Occipital lobe (tissue), 3 donors: ENCODE measurements at places on chromosomes 3 and 15.

DNA sequence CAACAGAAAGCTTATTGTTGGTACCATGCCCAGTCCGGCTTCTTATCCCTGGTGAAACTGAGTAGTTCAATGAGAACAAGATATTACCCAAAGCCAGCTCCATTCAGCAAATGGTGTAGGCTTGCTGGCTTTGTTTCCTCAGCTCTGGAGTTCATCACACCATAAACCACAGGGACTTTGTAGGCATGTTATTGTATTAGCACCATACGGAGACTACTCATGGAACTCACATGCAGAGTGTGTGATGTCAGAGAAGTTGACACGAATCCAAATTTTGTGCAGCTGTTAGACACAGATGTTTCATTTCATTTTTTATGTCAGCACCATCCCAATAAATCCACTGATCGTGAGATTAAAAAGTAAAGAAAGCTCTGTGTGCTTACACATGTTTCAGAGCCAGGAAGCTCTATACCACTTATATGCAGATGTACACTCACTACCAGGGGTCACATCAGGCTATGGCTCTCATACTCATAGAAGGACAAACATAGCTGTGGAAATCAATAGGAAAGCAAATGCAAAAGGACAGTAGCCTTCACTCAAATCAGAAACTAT lies 63.4 kb upstream of the LEKR1 start:
- DNase-seq = no peak

GRCh38 chr3:56200251-56200650 lies 268.0 kb downstream of the ERC2 start:
- DNase-seq = no peak

- DNase-seq = no peak
These were observed 1.4 kb downstream of the KBTBD13 start for GRCh38 chr15:65077981-65078352.

DNA sequence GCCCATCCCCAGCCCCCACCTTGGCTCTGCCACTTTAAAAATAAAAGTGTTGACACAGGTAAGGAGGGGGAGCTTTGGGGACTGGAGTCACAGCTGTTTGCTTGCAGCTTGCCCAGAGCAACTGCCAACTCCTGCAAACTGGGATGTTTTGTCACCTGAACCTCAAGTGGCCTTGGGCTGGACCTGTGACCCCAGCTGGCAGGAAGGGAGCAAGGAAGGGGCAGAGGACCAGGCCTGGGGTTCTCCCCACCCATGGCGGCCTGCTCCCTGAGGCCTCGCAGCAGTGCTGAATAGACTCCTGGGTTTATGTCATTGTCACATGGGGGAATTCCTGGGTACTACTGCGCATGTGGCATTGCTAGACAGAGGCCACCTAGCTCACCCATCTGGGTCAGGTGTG lies 246.9 kb upstream of the TLE3 start:
- DNase-seq = no peak

GRCh38 chr3:160755776-160756304 lies at the start of gene PPM1L:
PPM1L (plus strand) TSS chr3:160756231.
- DNase-seq = peak; percentile 52

DNA sequence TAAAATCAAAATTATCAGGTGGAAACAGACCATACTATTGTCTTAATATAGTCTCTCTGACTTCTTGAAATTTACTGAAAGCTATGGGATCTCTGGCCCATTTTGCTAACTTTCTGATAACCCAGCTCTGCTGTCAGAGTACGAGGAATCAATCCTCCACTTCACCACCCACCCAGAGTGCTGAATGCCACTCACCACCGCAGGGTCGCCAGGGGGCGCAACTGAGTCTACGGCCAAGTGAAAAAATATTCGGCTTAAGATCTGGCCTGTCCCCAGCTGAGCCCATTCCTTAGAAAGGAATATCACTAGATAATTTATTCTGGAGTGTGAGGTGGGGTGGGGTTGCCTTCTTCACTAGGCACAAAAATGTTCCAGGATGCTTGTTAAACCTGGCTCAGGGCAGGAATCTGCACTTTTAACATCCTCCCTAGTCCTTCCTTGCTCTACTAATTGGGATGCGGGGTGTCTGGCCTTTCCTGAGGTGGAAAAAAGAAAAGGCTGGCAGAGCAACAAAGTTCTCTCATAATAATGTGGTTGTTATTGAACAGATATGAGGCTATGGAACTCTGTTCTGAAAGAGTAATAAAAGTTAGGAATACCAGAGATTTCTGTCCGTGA lies 520.6 kb downstream of the MFSD1 start:
- DNase-seq = no peak

GRCh38 chr3:157026091-157026490 lies 133.9 kb downstream of the CCNL1 start:
- DNase-seq = no peak

DNA sequence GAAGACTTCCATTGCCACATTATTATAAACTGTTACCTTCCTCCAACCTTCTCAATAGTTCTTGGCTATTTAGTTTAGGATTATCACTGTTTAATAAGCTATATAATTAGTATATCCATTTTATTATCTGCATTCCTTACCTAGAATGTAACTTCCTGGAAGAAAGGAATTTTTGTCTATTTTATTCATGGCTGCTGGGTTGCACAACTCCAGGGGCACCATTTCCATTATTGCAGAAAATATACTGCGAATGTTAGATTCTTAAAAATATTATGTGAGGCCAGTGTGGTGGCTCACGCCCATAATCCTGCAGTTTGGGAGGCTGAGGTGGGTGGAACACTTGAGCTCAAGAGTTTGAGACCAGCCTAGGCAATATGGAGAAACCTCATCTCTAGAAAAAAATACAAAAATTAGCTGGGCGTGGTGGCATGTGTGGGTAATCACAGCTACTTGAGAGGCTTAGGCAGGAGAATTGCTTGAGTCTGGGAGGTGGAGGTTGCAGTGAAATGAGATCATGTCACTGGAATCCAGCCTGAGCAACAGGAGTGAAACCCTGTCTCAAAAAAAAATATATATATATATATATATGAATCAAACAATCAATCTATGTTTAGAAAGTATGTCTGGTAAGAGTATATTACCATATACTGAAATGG lies 19.9 kb downstream of the CLDN1 start:
- DNase-seq = no peak

DNA sequence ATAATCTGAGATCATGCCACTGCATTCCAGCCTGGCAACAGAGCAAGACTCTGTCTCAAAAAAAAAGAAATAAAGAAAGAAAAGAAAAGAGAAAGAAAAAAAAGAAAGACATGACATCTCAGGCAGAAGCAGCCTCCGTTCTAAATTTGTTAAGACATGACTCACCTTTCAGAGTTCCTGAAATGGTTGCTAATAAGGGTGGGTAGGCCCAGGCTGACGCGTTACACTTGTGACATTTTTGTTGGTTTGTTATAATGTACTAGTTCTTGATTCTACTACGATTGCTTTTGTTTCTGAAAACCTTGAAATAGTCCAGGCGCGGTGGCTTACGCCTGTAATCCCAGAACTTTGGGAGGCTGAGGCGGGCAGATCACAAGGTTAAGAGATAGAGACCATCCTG lies 21.0 kb downstream of the SLC25A20 start:
- no peak for DNase-seq

DNA sequence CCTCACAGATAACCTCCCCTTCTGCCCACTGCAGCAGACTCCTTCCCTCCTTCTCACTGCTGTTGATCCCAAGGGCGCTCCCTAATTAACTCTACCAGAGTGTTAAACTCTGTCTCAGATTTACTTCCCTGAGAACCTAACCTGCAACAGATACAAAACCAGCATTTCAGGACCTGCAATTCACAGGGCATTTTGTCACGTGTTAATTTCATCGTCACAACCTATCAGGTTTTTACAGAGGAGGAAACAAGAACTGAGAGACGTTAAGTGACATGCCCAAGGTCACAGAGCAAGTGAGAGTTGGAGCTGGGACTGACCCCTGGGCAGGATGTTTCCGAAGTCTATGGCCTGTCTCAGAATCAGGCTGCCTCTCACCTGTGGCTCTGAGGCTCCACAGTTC lies 223.9 kb downstream of the UACA start:
- DNase-seq = no peak

- no peak for DNase-seq
These were observed 11.2 kb downstream of the SH2D7 start for GRCh38 chr15:78103406-78104118.

DNA sequence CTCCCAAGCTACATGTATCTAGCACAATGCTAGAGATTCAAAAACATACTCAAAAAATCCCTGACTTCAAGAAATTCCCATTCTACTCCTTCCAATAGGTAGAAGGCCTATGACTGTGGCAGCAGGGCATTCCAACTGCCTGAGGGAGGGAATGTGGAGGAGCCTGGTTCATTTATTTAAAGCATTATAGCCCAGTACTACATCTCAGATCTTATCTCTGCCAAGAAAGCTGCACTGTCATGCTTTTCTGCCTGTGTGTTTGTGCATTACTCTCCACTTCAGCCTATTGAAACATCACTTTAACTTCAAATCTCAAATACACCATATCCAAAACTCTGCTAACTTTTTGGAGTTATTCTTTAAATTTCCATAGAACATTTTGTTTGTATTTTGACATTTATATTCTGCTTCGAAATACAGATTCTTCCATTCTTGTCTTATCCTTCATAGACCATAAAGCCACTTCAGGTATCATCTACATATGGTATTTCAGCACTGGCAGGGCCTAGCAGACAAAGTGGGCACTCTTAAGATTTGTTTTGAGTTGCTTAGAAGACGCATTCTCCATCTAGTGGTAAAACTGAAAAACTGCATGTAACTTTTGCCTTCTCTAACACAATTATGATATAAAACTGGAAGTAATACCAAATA lies 59.1 kb upstream of the NEDD4 start:
- DNase-seq = no peak

DNA sequence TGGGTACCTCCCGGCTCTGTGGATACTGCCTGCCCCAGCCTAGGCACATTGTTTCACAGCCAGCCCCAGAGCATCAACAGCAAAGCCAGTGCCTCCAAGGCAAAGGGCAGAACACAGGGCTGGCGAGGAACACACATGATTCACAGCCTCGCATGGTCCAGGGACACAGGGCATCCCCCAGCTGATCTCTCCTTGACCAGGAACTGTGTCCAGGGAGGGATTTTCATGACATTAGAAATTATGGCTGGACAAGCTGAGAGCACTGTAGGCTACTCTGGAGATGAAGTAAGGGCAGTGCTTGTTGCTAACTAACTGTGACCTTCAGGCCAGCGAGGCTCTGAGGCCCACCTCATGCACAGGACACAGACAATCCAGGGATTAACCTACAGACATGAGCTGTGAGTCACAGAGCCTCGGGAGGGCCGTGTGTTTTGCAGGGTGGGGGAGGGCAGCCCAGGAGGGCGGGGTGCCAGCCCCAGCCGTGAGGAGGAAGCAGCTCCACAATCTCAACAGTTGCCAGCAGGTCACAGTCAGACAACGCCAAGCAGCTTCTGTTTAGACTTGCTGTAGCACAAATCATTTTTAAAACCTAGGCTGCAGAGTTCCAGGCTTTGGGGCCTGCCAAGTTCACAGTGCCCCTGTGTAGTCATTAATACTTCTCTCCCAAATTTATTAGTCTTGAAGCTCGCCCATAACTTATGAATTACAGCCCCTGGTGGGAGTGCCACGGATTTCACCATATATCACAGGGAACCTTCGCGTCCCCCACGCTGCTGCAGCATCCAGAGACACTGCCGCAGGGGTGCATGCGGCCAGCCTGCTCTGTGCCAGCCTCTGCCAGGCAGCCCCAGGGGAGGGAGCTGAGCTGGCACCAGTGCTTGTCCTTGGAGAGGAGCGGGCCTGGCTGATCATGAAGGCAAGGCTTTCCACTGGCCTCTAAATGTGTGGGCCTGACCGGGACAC lies 114.7 kb downstream of the ETFA start:
- DNase-seq = peak; percentile 41

GRCh38 chr3:67357610-67358458 lies 296.6 kb downstream of the SUCLG2 start:
- no peak for DNase-seq

GRCh38 chr3:42802876-42803413 lies 1.3 kb downstream of the HIGD1A start:
- no peak for DNase-seq

GRCh38 chr15:43225201-43225949 lies 4.6 kb upstream of the EPB42 start:
- DNase-seq = no peak

DNA sequence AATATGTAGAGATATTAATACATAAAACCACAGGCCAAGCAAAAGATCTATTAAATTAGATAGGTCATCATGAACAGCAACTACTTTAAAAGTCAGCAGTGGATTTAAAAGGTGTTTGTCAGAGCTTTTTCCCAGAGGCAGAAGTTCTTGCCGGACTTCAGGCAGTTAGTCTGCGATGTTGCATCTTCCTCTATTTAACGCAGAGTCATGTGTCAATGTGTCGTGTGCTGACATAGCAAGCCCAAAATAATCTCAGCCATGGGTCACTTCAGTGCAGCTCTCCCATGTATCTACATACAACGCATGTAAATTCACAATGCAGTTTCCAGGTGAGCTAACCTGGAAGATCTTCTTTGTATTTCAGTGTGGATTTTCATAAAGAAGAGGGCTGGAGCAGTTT lies 8.0 kb upstream of the TMEM212 start:
- DNase-seq = no peak

DNA sequence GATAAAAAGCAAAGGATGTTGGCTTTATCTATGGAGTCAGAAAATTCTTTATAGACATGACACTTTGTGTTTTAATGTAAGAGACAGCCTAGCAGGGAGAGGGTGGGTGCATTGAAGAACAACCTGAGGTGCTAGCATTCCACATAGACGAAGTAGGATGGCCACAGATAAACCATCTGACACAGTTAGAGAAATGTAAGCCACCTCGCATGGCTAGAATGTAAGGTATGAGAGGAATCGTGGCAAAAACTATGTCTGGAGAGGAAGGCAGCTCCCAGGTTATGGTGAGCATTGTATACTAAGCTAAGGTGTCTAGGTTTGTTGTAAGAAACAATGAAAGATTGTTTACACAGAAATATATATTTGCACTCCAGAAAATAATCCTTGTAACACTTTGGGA lies 194.0 kb upstream of the SLITRK3 start:
- no peak for DNase-seq

GRCh38 chr3:77362936-77363335 lies 323.0 kb downstream of the ROBO2 start:
- no peak for DNase-seq

- DNase-seq = no peak
These were observed 29.8 kb downstream of the LOXL1 start for GRCh38 chr15:73955861-73956742.

GRCh38 chr3:11288786-11289637 lies 16.8 kb downstream of the ATG7 start:
- DNase-seq = no peak

DNA sequence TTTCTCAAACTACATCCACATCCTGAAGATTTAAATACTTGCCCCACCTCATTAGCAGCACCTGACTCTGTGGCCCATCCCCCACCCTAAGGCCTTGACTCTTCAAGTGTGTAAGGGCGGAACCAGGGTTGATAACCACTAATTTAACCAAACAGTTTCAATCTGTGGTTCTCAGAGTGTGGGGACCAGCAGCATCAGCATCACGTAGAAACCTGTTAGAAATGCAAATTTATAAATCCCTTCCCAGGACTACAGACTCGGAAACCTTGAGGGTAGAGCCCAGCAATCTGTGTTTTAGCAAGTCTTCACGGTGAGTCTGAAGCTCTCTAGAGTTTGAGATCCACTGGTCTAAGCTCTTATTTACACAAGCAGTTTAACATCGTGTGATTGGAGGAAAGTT lies 12.4 kb downstream of the GNB4 start:
- DNase-seq = no peak

- no peak for DNase-seq
These were observed 20.0 kb upstream of the TRANK1 start for GRCh38 chr3:36964817-36965216.
